Gastroesophageal sphincter (tissue), 4 donors: ENCODE measurements at places on chromosomes 16 and 17.

DNA sequence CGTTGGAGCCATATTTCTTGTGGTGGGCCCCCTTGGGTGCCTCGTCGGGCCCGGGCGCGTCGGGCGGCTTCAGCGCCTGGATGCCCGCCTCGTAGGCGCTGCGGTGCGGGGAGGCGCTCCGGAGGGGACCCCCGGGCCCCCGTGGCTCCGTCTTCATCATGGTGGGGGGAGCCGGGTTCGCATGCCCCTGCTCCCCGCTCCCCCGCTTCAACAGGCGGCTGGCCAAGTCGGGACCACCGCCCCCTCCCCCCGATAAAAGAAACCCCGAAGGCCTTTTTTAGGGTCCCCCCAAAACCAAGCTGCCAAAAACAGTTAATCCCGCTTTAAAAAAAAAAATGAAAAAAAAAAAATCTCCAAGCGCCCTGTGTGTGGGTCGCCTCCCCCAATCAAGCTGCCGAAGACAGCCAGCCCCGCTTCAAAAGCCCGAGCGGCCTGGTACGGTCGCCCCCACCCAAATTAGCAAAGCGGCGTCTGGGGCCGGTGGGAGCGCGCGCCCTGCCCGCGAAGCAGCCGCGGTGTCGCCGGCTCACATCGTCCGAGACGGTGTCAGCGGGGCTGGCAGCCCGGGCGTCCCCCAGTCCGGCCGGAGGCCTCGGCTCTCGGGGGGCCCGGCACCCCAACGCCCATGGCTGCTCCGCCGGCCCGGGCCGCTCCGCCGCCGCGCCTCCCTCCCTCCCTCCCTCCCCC is at the start of gene PPP1R9B:
Gene PPP1R9B, minus strand, starts transcription at position 324 of the 687 bp plus-strand sequence. Its CDS starts 164 bp downstream, at position 160.
- ATAC-seq: no peak

- no peak for ATAC-seq
Observed at GRCh38 chr17:16352303-16352666, 984 bp downstream of the CENPV start.

DNA sequence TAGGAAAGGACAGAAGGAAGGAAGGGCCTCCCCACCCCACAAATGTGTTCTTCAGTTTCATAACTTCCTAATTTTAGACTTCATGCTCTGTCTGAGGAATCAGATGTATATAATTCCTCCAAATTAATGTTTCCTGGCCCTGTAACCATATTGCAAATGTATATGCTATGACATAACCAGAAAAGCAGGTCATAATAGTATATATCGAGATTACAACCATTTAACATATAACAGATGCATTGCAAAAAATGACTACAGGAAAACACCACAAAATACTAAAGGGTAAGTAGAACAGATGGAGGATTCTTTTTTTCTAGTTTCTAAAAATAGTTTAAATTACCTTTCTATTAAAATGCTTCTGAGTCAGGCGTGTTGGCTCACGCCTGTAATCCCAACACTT is 3.1 kb upstream of the EXOC7 start:
- no peak for ATAC-seq

DNA sequence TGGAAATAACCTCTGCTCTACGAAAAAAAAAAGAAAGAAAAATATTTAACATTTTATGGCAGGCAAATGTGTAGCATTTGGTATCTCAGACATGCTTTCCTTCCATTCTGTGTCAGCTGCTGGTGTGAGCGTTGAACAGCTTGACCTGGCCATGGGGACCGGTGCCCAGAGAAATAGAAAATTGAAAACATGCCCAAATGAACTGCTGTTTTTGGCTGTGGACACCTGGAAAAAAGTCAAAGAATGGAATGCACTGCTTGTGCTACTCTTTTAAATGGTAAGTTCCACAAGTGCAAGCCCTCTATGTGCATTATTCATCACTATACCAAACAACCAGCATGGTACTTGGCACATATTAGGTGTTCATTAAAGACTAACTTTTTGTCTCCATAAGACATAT is 127.2 kb downstream of the CDH8 start:
- ATAC-seq: no peak

GRCh38 chr17:43356999-43357398 is 41.8 kb upstream of the ARL4D start:
- ATAC-seq: no peak

DNA sequence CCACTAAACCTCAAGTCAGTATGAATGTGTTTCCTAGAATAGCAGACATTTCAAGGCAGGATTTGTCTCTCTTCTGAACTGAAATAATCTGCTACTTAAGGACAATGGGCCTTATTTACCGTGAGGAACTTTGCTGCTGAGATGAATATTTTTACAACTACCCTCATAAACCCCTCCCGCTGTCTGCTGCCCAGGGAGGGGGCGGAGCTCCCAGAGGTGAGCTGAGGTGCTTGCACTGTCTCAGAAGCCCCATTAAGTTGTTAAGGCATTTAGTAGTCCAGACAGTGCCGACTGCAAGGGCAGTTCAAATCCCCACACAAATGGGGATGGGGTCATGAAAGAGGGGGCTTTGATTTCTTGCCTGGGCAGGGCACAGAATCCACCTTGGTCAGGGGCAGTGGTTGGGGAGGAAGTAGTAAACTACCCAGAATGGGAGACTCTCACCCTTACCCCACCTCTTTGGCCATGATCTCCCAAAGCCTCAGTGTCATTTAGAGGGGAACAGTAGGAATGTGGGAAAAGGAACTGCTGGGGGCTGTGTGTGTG is 19.2 kb downstream of the HNF1B start:
- no peak for ATAC-seq

DNA sequence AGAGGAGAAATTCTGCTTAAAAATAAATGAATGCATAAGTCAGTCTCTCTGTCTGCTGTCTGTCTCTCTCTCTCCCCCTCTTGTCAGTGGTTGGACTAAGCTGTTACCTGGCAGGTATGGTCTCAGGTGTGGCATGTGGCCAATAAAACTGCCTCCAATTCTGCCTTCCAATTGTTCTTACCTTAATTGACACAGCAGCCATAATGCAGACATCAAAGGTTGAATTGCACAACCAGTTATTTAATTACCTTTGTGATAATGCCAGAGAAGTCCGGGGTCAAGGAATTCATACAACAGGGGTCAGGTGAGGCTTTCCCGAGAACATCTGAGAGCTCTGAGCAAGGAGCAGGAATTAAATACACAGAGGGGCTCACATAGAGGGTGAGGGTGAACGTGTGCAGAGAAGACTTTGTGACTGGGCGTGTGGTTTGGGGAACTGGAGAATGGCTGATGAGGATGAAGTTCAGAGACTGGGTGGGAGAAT is 78.8 kb upstream of the CDYL2 start:
- no peak for ATAC-seq

- ATAC-seq: no peak
Observed at GRCh38 chr16:70588565-70588964, 57.8 kb upstream of the IL34 start.

DNA sequence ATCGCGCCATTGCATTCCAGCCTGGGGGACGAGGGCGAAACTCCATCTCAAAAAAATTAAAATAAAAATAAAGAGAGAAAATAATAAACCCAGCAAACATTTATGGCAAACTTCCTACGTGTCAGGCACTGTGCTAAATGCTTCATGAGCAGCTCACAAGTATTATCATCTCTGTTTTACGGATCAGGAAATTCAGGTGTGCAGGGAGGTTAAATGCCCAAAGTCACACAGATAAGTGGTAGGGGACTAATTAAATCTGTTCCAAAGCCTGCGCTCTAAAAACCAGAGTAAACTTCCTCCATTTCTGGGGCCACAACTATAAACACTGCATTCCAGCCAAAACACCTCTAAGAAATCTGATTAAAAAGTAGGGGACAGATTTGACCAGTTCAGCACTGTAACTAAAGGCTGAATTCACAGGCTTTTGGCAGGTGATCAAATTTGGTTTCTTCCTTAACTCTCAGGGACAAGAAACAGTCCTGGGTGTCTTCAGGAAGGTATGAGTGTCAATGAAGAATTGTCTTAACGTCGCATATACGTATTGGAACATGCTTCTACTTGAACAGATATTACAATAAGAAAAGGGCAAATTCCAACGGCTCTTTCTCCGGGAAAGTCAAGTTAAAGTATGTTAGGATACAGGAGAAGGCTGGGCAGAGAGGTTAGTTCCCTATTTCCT is 996 bp downstream of the STRADA start:
- no peak for ATAC-seq

DNA sequence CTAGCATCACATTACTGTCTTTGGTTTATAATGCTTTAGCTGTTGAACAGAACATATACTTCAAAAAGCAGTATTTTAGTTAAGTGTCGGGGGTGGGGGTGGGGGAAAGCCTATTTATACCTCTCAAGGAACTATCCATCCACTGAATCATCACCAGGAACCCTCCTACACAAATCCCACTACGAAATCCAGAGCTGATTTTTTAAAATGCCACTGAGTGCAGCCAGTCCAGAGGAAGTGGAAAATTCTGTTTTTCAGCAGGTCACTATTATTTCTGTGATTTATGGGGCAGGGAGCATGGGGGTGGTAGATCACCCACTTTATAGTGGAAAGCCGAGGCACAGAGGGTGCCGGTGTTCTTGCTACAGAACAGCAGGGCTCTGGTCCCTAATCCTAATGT is 284.1 kb downstream of the SOX9 start:
- ATAC-seq: no peak

DNA sequence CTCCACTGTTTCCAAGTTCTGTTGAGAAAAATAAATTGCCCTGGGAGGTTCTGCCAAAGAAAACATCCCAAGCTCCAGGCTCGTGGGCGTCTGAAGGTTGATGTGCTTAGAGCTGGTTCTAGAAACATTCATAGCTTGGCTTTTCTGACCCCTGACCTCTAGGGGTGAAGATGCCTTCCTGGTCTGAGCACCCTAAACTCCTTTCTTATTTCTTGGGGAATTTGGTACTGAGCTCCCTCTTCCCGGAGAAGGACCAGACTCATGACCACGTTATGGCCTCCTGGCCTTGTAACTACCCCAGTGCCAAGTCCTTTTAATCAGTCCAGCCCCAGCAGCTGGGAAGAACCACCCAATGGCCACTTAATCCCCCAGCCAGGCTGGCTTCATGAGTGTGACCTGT is 66.4 kb downstream of the MYH11 start:
- ATAC-seq: no peak
